CD4-positive, alpha-beta T cell (primary cell): ENCODE measurements at places on chromosomes 6 and 20. TPM values are rescaled to one million over a fixed set of nuclear protein-coding genes. Genes with fewer than 3 reads are reported as not detected.

The DTNBP1 gene
- 14.7 TPM for total RNA-seq

The CST5 gene
- not detected for total RNA-seq

The PTK7 gene
- 1.6 TPM for total RNA-seq

The PRRT1 gene
- 3.2 TPM for total RNA-seq

The GMPR gene
- 0.63 TPM for total RNA-seq

The OPN5 gene
- not detected for total RNA-seq

The USP49 gene
- total RNA-seq, result 1.3 TPM

The CCDC170 gene
- total RNA-seq, result not detected
